ENCODE measurements at places on chromosomes 7 and 10.

- DNase-seq = no peak
Observed at GRCh38 chr7:4958477-4959301, at the start of gene MMD2. MMD2 (minus strand) TSS chr7:4959187; CDS start chr7:4959017, 170 bp downstream.

- no peak for DNase-seq
Observed at GRCh38 chr7:38179776-38180226, 1.8 kb downstream of the STARD3NL start.

DNA sequence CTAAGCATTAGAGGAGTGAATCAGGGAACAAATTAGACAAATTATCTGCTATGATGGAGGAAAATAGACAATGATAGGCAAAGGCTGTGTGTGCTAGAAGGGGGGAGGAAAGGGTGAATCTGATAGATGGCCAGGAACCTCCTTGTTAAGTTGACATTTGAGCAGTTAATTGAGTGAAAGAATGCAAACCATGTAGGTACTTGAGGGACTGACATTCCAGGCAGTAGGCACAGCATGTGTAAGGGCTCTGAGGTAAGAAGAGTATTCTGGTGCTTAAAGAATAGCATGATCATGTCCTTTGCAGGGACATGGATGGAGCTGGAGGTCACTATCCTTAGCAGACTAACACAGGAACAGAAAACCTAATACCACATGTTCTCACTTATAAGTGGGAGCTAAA, 48.6 kb upstream of the TES start:
- DNase-seq = no peak

DNA sequence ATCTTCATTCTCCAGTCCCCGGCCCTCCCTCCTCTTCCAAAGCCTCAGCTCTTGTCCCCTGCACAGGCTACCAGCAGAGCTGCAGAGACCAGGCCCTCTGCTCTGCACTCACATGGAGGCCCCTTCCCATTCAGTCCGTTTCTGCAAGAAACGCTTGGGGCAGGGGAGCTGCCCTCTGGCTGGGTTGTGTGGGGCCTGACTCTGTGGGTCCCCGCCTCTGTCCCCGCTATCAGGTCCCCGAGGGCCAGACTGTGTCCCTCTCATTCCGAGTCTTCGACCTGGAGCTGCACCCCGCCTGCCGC, 1.5 kb downstream of the PCOLCE start:
- no peak for DNase-seq

DNA sequence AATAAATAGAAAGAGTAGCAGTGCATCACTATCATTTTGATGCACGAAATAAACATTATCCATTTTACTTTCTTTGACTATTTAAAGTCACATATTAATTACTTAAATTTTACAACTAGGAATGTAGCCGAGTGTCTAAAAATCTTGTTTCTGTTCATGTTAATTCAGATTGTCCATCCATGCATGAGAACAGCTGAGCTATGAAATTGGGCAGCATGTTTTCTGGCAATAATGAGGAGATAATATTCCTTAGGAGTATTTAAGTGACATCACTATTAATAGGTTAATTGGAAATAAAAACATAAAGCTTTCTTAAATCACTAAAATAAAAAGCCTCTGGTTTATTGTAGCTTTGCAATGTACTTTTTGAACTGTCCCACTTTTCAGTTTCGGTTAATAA, 293.8 kb downstream of the PHTF2 start:
- DNase-seq = no peak

DNA sequence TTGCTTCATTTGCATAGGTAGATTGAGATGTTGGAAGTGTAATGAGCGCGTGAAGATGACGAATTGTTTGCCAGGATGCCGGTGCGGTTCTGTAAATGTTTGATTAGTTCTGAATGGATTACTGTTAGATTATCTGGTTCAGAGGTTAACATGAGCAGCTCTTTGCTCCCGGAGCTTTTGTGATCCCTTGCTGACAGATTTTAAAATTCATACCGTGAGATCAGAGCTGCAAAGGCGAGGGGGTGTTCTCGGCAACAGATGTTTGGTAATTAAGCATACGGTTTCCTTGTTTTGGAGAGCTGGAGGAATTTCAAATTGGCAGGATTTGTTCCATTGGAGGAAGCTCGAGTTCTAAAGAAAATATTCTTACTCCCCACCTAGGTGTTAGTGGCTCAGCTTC, 237.8 kb upstream of the GPR26 start:
- no peak for DNase-seq

DNA sequence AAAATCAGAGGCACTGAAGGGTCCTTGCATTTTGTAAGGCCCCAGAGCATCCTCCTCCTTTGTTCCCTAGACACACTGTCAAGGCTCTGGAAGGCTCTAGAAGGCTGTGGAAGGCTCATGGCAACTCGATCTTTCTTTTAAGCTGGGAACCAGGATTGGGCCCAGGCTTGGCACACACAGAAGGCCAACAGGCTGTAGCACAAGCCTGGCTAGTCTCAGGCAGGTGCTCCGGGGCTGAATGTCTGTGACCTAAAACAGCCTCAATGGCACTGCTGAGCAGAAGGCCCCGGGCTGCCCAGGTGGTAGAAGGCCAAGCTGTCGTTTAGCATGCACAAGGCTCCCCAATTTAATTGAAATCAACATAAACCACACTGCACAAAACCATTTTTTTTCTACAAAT, 55.7 kb downstream of the PRKAG2 start:
- no peak for DNase-seq

DNA sequence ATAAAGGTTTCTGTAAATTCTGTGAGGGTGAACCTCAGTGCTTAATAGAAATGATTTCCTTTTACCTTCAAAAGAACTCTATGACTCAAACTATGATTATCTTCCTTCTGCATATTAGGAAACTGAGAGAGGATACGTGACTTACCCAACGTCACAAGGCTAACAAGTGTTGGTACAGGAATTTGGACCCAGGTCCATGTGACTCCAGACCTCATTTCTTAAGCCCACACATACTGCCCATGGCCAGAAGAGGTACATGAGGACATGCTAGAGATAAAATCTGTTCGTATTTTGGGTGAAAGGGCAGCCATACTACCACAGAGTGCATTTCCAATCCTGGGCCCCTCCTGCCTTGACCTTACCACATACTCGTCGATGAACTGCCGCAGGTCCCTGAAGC, 61.5 kb upstream of the TM9SF3 start:
- DNase-seq = no peak

DNA sequence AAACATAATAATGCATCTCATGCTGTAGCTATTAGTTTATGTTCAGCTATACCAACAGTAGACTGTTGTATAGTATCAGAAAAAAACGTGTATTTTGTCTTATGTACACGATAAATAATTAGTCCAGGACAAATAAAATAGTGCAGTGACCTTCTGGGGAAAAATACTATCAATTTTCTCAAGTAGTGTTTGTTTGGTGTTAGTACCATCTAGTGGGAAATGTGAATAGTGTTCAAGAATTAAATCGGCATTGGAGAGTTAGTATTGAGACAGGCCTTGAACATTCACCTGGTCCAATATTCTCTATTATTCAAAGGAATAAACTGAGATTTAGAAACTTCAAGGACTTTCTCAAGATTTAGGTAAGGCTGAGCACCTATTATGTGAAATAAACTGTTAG, 21.7 kb upstream of the OR2A5 start:
- DNase-seq = no peak

DNA sequence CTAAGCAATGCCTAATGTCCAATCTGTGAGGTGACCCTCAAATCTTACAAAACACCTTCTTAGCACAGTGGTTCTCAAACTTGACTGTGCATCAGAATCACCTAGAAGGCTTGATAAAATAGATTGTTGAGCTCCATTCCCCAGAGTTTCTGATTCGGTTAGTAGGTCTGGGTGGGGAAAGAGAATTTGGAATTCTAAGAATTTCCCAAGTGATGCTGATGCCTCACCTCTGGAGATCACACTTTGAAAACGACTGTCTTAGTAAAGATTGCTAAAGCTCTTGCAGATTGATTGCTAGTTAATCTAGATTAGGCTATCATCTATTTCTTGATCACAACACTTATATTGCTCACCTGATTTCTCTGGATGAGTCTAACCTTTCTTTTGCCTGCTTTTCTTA, 126.6 kb downstream of the PCLO start:
- DNase-seq = no peak

GRCh38 chr10:25178411-25178810, 3.6 kb downstream of the GPR158 start:
- DNase-seq = no peak

DNA sequence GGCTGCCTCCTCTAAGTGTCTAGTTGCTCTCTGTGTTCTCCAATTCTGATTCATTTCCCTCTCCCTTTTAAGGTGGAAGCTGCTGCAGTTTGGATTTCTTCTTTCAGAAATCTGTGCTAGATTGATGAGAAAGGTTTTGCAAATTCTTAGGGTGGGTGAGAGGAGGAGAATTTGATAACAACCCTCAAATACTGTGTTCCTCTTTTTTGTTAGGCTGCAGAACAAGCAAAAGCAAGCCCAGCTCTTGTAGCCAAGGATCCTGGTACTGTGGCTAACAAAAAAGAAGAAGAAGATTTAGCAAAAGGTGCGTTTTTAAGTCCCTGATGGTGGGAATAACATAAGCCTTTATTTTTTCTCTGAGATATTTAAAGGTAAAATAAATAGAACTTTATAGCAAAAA, 49.1 kb downstream of the STAM start:
- no peak for DNase-seq

DNA sequence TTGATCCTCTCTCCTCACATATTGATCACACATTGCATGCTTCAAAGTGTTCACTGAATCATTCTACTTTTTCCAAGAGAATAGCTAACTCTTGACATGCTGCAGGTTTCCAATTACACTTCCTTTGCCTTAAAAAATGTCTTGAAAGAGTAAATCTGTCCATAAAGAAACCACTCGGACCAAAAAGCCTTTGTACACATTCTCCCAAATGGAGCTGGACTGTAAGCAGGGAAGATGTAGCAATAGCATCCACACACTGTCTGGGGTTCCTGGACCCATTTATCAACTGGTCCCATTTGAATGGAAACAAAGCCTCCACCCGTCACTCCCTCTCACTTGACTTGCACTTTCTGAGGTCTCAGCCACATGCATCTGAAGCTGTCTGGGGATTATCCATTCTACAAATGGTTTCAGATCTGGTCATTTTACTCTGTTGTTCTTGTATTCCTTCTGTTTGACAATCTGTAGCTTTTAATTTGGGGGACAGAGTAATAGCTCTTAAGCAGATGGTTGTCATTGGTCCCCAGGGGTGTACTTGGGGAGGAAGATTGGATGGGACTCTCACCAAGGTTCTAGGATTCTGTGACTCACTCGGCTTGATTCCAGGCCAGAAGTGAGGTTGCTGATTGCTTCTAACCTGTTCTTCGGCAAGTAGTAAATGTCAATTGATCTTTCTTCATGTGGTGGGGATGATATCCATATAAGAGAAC, 203.5 kb downstream of the HIBADH start:
- no peak for DNase-seq

- DNase-seq = no peak
Observed at GRCh38 chr10:101781984-101782810, 1.0 kb downstream of the NPM3 start.

DNA sequence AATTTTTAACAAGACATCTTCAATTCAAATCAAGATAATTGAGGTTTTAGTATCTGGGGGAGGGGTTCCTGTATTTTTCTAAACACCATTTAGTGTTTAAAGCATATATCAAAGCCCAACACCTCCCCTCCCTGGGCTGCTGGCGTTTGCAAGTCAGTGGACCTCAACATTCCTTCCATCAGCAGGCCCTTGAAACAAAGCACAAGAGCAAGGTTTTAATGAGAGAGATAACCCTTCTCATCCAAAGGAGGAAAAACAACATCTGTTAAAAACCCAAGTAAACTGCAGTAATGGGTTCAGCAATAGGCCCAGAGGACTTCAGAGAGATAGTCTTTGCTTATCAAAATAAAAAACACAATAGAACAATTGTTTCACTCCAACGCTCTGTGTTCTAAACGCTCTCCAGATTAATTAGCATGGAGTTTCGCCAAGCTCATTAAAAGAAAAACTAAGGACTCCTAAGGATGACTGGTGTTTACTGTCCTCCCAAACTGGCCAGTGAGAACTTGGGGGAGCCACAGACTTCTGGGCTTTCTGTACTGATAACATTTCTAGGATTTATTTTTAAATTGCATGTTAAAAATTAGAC, 2.5 kb downstream of the JCAD start:
- no peak for DNase-seq

DNA sequence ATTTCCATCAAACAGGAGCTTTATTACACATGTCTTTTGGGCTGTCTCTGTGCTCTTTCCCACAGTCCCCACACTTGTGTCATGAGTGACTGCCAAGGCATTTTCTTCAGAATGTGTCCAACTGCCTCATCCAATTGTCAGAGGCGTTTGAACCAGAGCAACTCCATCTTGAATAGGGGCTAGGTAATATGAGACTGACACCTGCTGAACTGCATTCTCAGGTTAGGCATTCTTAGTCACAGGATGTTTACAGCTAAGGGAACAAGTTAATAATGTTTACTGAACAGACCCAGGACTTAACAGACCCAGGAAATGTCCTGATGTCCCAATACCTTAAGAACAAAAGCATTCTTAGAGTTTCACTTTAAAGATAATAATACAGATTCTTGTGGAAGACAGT, 595.5 kb downstream of the REEP3 start:
- no peak for DNase-seq

DNA sequence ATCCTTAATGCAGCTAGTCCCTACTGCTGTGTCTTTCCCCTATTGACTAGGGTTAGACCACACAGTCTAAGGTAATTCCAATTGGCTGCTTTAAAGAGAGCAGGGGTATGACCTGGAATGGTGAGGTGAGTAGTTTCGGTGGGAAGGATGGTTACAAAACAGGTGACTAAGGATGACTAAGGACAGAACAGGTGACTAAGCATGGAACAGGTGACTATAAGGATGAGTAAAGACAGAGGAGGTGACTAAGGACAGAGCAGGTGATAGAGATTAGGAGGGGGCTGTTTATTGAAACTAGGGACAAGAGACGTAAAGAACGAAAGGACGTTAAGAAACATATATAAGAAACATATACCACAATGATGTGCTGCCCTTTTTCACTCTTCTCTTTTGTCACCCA, 145.1 kb upstream of the TMEM106B start:
- no peak for DNase-seq

GRCh38 chr7:51226063-51226755, 90.4 kb downstream of the COBL start:
- DNase-seq = no peak

DNA sequence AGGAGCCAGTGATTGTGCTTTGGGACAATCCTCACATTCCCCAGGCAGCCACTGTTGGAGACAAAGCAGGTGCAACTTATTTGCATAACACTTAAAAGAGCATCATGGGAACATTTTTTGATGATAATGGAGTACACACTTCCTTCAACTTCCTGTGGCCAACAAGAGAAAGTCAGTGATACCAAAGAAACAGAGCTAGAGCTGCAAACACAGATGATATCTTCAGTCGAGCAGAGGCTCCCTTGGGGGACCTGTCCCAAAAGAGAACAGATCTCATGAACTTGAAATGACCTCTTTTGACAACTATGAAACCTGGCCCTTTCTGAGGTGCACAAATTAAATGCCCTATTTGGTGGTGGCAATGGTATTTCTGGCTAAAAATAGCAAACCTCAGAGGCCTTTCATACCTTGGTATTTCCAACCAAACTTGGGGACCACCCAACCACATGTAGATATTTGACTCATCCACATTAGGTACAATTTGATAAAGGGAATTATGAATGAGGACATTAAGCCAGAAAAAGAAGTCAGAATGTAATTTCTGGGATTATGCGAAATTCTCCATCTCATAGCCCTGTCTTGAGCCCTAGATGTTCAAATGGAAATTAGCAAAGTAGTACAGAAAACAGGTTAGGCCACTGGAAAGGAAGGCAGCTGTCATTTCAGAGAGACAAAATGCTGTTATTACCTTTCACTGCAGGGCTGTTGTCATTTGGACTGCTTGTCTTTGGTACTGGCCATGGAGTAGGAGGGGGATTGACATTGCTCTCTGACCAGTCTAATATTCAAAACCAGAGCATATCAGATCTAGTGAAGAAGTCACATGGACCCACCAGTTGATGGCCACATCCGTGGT, 146.2 kb downstream of the ICA1 start:
- no peak for DNase-seq

Data from activated CD8-positive, alpha-beta memory T cell treated with anti-CD3 and anti-CD28 coated beads for 48 hours (primary cell).